A549 treated with GW870086 at 1 μM for 4 hours (cell line): ENCODE measurements at places on chromosomes 2 and 18. TPM values are rescaled to one million over a fixed set of nuclear protein-coding genes. Genes with fewer than 3 reads are reported as not detected.

SCG2 gene
- total RNA-seq: 0.82 to 1.4 TPM (median 0.99 TPM) in 5 replicates

TGFA gene
- 4.4 to 5.2 TPM (median 4.7 TPM) in 5 replicates for total RNA-seq

MARCO gene
- total RNA-seq: 0.07 to 0.36 TPM (median 0.09 TPM) in 3 of 5 replicates, not detected in the others

UGT1A3 gene
- total RNA-seq: 0.07 TPM in 1 of 5 replicates, not detected in the others

SMYD1 gene
- not detected in 5 replicates for total RNA-seq

XIRP2 gene
- not detected in 5 replicates for total RNA-seq

DTNB gene
- 7.1 to 10.1 TPM (median 9.4 TPM) in 5 replicates for total RNA-seq

CFAP53 gene
- 0.26 to 0.43 TPM (median 0.30 TPM) in 5 replicates for total RNA-seq

CYP27A1 gene
- total RNA-seq: 0.11 to 0.32 TPM (median 0.15 TPM) in 5 replicates

GREB1 gene
- total RNA-seq: 1.7 to 3.7 TPM (median 3.0 TPM) in 5 replicates

PCARE gene
- not detected in 5 replicates for total RNA-seq

RDH14 gene
- total RNA-seq: 37.4 to 42.0 TPM (median 40.2 TPM) in 5 replicates

FOXI3 gene
- 0.06 TPM in 1 of 5 replicates, not detected in the others for total RNA-seq

GKN1 gene
- 0.56 to 0.72 TPM (median 0.57 TPM) in 4 of 5 replicates, not detected in the other for total RNA-seq

TRABD2A gene
- total RNA-seq: 8.4 to 13.6 TPM (median 13.4 TPM) in 5 replicates

CNOT9 gene
- 38.7 to 43.9 TPM (median 39.6 TPM) in 5 replicates for total RNA-seq

PPP3R1 gene
- total RNA-seq: 52.2 to 67.5 TPM (median 59.8 TPM) in 5 replicates

STON1 gene
- 0.31 to 0.56 TPM (median 0.38 TPM) in 5 replicates for total RNA-seq

VWA3B gene
- total RNA-seq: 0.37 to 0.61 TPM in 2 of 5 replicates, not detected in the others

SERPINB11 gene
- 0.13 to 0.17 TPM (median 0.15 TPM) in 3 of 5 replicates, not detected in the others for total RNA-seq

NETO1 gene
- total RNA-seq: not detected in 5 replicates

MPHOSPH10 gene
- total RNA-seq: 37.3 to 44.6 TPM (median 40.5 TPM) in 5 replicates

KATNAL2 gene
- 1.5 to 2.9 TPM (median 1.9 TPM) in 5 replicates for total RNA-seq

PSMA8 gene
- not detected in 5 replicates for total RNA-seq

GPR35 gene
- total RNA-seq: 0.62 to 1.0 TPM (median 0.71 TPM) in 5 replicates

PROC gene
- total RNA-seq: 4.0 to 4.6 TPM (median 4.2 TPM) in 5 replicates

SLC9A4 gene
- not detected in 5 replicates for total RNA-seq

DNAJC5G gene
- total RNA-seq: not detected in 5 replicates

SERPINB10 gene
- total RNA-seq: not detected in 5 replicates

SLC9A2 gene
- 2.9 to 3.7 TPM (median 3.1 TPM) in 5 replicates for total RNA-seq

LONRF2 gene
- 1.8 to 3.5 TPM (median 2.7 TPM) in 5 replicates for total RNA-seq

SFTPB gene
- total RNA-seq: 0.09 to 0.29 TPM (median 0.21 TPM) in 4 of 5 replicates, not detected in the other

FHOD3 gene
- 2.6 to 3.9 TPM (median 3.3 TPM) in 5 replicates for total RNA-seq

PROM2 gene
- 0.03 to 0.32 TPM (median 0.18 TPM) in 4 of 5 replicates, not detected in the other for total RNA-seq

PRKAG3 gene
- not detected in 5 replicates for total RNA-seq

MEP1B gene
- total RNA-seq: 0.05 TPM in 1 of 5 replicates, not detected in the others

CD302 gene
- total RNA-seq: 1.7 to 2.4 TPM (median 2.1 TPM) in 5 replicates

FBXO36 gene
- 1.2 to 1.7 TPM (median 1.4 TPM) in 5 replicates for total RNA-seq

TSPYL6 gene
- total RNA-seq: not detected in 5 replicates

SEMA4F gene
- 8.1 to 12.2 TPM (median 10.4 TPM) in 5 replicates for total RNA-seq

CNTNAP5 gene
- total RNA-seq: not detected in 5 replicates

EFHD1 gene
- total RNA-seq: 3.3 to 4.9 TPM (median 3.6 TPM) in 5 replicates

CRACDL gene
- 3.2 to 4.4 TPM (median 3.2 TPM) in 5 replicates for total RNA-seq

TWIST2 gene
- 9.9 to 17.5 TPM (median 16.6 TPM) in 5 replicates for total RNA-seq

STK36 gene
- 8.6 to 11.9 TPM (median 10.5 TPM) in 5 replicates for total RNA-seq

PLB1 gene
- 0.99 to 1.8 TPM (median 1.6 TPM) in 5 replicates for total RNA-seq

CCDC74B gene
- total RNA-seq: 5.8 to 7.4 TPM (median 6.1 TPM) in 5 replicates

CD8B2 gene
- total RNA-seq: not detected in 5 replicates

HTR2B gene
- 0.06 TPM in 1 of 5 replicates, not detected in the others for total RNA-seq

MOCOS gene
- total RNA-seq: 2.8 to 4.6 TPM (median 4.4 TPM) in 5 replicates

CAPN14 gene
- 0.05 TPM in 1 of 5 replicates, not detected in the others for total RNA-seq

TMEM169 gene
- total RNA-seq: 0.31 to 0.64 TPM (median 0.42 TPM) in 5 replicates

ADAM17 gene
- 21.6 to 32.9 TPM (median 30.4 TPM) in 5 replicates for total RNA-seq
